ENCODE measurements at places on chromosomes 12 and 14.

- DNase-seq, result no peak
These were observed 7.8 kb downstream of the LHX5 start for GRCh38 chr12:113463746-113464451.

DNA sequence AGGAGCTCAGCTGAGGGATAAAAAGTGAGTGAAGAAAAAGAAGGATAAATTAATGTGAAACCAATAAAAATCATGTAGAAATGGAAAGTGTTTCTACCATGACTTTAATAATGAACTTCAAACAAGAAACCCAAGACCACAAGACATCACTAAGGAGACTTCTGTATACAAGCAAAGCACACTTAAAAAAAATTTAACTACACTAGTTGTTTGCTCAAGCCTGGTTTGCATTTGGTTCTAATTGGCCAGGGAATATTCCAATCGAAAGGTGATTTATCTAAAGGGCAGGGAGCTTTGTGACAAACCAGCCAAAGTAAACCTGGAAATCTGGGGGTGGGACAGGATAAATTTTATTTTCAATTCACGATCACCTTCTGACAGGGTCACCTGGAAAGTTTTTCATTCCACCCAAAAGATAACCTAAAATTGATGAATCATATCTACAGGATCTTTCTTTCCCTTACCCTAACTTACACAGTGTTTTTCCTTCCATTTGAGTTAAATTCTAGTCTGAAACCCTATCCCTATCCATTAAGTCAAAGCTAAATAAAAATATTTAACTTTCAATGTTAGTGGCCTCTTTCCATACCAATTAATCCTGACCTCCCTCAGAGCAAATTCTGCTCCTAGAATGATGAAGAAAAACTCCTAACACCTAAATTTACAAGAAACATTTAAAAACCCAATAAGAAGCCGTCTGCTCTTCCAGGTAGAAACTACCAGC is 2.6 kb downstream of the EGLN3 start:
- DNase-seq, result no peak

DNA sequence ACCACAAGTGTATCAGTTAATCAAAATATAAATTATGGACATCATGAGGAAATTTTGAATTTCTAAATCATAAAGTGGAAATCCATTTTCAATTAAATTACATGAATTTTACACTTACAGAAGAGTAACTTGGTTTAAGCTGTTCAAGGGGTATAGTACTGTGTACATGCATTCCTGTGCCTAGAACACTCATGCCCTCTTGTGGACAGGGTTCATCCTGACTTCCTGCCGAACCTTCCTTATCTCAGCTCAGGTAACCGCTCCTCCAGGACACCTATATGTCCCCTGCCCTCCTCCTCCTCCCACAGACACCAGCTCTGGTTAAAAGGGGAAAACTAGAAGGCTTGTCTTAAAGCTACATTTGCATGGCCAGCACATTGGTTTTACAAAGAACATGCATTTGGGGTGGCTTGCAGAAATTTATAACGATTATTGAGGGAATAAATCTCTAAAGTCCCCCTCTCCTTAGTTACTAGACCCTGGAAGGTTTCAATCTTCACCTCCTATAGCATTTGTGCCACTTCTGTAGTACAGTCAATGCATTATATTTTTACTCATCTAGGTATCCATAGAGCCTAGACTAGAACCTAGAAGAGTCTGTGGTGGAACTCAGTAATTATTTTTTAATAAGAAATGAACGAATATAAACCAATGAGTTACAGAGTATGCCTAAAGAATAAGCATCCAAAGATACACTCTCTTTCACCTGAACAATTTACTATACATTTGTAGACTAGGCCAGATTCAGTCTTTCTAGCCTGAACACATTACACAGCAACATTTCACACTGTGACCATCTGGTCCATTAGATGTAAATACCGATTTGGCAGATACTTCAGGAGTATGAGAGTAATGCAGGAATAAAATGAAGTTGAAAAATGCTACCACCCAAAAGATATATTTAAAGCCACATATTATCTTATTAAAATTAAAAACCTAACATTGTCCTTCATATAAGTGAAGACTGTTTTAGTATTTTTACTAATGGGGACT is 345.6 kb downstream of the PAWR start:
- no peak for DNase-seq

GRCh38 chr14:96102081-96102856 is 63.1 kb downstream of the C14orf132 start:
- DNase-seq, result no peak

DNA sequence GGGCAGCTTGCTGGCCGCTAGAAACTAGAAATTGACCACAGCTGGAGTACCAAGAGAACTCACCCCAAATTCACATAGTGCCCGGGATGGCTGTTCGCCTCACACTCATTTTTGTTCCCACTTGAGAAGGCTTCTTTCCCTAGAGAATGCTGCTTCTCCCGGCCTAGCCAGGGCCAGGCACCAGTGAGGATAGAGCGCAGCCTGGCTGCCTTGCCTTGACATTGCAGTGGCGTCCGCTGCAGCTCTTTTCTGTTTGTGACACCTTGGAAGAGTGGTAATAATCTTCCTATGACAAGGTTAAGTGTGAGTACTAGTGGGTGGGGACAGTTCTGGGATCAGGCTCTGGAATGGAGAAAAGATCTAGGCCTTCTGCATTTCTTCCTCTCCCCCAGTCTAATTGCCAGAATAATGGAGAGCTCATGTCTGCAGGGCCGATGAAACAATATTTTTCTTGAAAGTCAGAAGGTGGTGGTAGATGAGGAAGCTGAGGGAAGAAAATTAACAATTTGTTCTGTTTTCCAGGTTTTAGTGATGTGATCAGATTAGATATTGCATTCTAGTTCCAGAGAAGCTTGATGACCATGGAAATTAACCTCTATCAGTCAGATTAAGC is 3.7 kb downstream of the TMEM253 start:
- peak; percentile 57 for DNase-seq

DNA sequence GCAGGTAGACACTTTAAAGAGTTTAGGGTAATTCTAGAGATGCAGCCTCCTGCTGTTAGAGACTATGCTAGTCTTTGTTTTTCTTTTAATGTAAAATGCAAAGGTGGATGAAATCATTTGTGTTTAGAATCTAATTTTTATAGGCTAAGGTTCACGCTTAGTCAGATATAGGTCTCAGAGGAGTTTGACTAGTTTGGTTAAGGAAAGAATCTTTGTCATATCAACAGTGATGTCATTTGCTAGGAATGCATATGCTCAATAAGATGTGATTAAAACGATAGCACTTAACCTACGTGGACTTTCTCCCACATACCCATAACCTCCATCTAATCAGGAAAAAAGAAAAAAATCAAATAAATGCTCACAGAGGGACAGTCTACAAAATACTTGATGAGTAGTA is 859.3 kb upstream of the ATXN7L3B start:
- no peak for DNase-seq

DNA sequence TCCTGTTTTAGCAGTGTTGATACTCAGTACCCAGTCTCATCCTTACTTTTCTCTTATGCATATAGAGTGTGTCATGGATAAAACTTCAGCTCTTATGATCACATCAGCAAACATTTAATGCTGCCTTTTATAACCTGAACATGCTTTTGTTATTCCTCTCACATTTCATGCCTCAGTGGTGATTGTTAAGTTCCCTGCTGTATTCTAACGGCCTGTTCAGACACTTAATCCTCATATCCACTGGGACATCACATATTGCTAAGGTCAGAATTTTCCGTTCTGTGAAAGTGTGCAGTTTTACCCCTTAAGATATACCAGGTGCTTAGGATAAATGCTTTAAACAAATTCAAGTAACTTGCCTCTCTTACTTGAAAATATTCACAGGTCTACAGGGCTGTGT is 268.7 kb upstream of the SEL1L start:
- DNase-seq, result no peak

DNA sequence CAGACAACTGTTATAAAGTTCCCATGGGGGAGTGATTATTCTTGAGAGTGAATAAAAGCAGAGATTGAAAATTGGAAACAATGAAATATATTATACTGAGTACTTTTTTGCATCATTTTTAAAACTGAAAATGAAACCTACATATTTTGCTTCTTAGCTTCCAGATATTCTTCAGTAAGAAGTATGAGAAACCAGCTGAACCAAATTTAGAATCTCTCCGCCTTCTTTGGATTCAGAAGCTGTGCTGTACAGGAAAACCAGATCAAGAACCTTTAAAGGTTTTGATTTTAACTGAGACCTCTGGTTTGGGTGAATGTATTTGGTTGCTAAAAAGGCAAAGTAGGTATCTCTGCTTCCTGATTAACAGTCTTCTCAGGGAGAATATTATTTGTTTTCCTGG is 109.4 kb downstream of the AKAP6 start:
- no peak for DNase-seq

DNA sequence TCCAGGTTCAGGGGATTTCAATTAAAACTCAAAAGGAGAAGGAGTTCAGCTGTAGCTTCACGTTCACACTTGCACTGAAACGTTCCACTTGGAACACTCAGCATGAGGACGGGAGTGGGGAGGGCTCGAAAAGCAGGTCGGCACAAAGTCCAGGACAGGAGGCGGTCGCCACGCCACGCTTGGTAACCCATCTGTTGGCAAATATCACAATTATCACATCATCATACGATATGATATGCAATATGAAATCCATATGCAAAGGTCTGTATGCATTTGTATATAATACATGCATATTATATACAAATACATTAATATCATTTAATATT is 17.2 kb downstream of the ADGRD1 start:
- no peak for DNase-seq

DNA sequence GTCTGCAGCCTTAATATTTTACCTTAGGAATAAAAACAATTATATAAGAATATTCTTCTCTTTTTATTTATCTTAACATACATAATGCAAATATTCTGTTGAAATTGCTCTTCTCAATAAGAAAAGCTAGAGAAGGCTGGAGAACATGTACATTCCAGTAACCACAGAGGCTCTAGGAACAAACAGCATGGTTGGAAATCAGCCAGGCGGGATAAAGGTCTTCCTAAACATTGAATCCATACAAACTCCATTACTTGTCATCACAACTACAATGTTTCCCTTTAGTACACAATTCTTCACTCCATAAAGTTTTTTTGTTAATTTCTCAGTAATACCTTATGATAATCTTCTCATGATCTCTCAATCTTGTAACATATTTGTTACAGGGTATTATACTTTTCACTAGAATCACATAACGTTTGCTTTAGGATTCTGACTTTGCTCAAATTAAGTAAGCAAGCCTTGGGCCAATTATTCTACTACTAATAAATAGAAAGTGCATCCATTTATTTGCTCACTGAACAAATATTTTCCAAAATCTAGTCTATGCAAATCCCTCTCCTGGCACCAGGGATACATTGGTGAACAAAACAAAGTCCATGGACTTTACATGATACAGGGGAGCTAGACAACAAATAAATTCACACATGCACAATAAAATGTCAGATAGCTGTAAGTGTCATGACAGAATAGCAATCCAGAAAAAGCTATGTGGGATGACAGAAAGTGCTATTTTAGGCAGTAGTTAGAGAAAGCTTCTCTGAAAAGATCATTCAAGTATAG is 237.5 kb upstream of the TMTC1 start:
- DNase-seq, result no peak

- DNase-seq, result no peak
These were observed 37.1 kb downstream of the MDM2 start for GRCh38 chr12:68844788-68845695.

GRCh38 chr12:21476949-21477348 is 24.5 kb downstream of the RECQL start:
- DNase-seq, result no peak

Measured in activated effector memory CD4-positive, alpha-beta T cell treated with Interleukin-2 at 50 U/mL for 16 hours (primary cell).